ENCODE measurements at places on chromosomes 6 and 20.

DNA sequence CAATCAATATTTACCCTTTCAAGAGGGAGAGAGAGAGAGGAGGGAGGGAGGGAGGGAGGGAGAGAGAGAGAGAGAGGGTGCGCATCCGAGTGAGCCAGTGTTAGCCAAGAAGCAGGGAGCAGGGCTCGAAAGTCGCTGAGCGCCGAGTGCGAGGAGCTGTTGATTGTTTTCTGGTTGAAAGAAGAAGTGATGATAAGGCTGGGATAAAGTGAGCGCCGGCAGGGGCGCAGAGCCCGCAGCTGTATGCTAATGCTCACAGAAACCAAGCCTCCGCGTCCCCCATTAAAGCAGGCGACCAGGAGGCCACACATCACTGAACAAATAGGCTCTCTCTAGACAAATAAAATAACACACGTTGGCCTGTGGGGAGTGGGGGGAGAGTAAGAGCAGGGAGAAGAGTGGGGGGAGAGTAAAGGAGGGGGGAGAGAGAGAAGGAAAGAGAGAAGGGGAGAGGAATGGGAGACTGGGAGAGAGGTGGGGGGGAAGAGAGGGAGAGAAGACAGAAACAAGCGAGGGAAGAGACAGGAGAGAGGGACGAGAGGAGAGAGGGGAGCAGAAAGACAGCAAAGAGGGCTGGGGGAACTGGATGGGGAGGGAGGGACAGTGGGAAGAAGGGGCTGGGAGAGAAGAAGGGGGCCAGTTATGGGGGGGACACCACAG, 5.0 kb upstream of the INSM1 start:
- no peak for DNase-seq

- DNase-seq = no peak
Measured at GRCh38 chr6:31466466-31466865, 31.5 kb upstream of the MICB start.

DNA sequence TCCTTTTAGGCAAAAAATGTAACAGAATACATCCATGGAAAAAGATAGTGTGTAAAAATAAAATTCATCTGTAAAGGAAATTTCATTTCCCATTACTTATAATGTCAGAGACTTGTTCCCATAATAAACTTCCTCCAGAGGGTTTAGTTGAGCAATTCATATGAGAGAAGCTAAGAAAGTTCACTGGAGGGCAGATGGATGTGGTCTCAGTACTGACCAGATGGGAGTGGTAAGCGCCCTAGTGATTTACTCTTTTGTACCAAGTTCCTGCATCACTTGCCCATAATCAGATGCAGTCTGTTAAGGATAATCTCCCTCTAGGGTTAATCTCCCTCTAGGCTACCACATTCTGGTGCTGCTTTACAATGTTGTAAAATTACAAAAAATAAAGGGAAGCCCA, 61.7 kb downstream of the ESF1 start:
- DNase-seq = no peak

- DNase-seq = no peak
Measured at GRCh38 chr6:111154981-111155380, 67.7 kb downstream of the SLC16A10 start.

DNA sequence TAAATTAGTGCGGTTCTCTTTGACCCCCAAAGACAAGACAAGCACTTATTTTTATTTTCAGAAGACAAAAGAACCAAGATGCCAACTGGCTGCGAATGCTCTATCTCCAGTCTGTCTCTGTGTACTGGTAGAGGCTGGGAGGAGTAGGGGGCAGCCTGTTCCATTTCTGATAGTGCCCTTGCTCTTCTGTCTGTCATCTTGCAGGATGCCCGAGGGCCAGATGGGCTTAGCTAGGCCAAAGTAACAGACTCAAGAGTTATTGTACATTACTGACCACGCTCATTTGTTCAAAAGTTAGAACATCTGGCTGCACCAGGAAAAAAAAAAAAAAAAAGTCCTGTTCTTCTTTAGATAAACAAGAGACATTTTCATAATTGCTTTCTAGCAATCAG, 198.1 kb upstream of the UST start:
- DNase-seq = no peak

GRCh38 chr6:40022867-40023266, 88.6 kb upstream of the MOCS1 start:
- DNase-seq = no peak

- DNase-seq = no peak
Measured at GRCh38 chr6:71138376-71138775, 150.2 kb upstream of the OGFRL1 start.

- DNase-seq = no peak
Measured at GRCh38 chr6:150453357-150453756, 84.5 kb downstream of the IYD start.

GRCh38 chr20:9051508-9051907, 17.4 kb upstream of the PLCB4 start:
- DNase-seq = peak; percentile 96

DNA sequence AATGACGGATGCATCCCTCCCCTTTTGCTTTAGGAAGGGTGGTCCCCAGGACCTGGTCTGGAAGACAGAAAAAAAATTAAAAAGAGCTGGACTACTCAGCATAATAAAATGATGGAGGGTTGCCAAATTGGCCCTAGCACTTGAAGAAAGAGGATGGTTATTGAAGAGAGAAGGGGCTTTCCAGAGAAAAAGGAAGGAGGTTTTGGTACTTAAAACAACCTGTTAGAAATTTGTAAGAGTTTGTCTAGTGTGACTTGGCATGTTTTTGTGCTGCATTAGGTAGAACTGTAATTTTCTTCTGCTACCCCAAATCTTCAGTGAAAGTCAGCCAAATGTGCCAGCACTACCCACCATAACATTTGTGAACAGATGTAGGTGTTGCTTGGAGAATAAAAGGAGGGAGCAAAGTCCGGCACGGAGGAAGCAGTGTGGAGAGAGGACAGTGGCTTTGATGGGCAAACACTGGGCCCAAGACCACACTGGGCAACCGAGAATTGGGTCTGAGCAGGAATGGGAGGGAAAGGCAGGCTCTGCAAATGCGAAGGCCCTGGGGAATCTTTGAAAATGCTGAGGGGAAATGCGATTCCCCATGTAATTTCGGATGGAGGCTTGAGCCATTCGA, 160.9 kb downstream of the QRSL1 start:
- DNase-seq = no peak

- DNase-seq = no peak
Measured at GRCh38 chr20:46963758-46964617, 69.3 kb downstream of the EYA2 start.

GRCh38 chr6:72421387-72421786, 200.5 kb upstream of the KCNQ5 start:
- no peak for DNase-seq

GRCh38 chr6:135465307-135465706, 32.2 kb downstream of the AHI1 start:
- no peak for DNase-seq

DNA sequence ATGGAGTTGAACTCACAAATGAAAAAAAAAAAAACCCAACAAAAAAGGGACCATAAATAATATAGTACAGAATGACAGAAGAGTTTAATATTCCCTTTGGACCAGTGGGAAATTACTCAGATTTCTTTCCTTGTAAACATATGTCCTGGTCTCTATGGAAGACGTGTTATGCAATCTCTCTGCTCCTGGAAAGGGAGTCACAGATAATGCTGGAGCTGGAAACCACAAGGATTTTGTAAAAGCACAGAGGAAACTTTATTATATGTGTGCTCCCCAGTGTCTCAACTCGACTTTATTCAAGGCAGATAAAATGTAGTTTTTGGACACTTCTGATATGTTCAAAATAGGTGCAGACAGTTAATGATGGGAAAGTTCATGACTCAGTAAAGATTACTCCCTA, 88.1 kb upstream of the ZFP64 start:
- peak; percentile 79 for DNase-seq

- no peak for DNase-seq
Measured at GRCh38 chr6:140636271-140636907, 1261.9 kb upstream of the CITED2 start.

DNA sequence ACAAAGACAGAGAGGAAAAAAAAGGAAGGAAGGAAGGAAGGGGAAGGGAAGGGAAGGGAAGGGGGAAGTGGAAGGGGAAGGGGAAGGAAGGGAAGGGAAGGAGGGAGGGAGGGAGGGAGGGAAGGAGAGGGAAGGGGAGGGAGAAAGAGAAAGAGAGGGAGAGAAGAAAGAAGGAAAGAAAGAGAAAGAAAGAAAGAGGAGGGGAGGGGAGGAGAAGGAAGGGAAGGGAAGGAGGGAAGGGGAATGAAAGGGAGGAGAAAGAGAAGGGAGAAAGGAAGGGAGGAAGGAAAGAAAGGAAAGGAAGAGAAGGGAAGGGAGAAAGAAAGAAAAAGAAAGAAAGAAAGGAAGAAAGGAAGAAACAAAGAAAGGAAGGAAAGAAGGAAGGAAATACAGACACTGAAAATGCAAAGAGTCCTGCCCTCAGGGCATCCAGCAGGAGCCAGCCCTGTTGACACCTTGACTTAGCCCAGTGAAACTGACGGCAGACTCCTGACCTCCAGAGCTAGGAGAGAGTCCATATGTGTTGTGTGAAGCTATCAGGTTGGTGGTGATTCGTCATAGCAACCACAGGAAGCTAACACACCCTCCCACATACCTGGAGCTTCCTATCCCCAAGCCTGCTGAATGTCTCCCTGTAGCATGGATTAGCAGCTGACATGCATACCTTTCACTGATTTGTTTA, 58.7 kb upstream of the SULF2 start:
- no peak for DNase-seq

- DNase-seq = no peak
Measured at GRCh38 chr6:29502597-29502996, 14.8 kb upstream of the MAS1L start.

GRCh38 chr6:22444330-22444729, 125.0 kb upstream of the HDGFL1 start:
- DNase-seq = no peak

DNA sequence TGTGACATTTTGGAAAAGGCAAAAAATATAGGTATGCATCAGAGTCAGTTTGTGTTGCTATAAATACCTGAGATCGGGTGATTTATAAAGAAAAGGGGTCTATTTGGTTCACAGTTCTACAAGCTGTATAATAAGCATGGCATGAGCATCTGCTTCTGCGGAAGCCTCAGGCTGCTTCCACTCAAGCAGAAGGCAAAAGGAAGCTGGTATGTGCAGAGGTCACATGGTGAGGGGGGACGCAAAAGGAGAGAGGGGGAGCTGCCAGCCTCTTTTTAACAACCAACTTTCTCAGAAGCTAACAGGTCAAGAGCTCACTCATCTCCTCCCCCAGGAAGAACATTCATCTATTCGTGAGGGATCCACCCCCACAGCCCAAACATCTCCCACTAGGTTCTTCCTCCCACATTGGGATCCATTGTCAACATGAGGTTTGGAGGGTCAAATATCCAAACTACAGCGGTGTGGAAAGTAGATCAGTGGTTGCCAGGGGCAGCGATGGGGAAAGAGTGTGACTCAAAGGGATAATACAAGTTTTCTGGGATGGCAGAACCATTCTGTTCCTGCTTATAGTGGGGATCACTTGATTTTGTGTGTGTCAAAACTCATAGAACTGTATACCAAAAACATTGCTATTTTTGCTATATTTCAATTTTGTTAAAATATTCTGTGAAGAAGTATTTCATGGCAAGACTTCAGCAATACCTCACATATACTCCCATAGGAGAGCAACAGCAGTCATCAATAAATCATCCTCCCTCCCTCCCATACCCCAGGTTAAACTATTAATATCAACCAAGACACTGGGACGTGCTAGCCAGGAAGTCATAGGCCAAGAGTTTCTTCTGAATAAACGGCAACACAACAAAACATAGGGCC, 9.9 kb upstream of the FAM50B start:
- DNase-seq = no peak

DNA sequence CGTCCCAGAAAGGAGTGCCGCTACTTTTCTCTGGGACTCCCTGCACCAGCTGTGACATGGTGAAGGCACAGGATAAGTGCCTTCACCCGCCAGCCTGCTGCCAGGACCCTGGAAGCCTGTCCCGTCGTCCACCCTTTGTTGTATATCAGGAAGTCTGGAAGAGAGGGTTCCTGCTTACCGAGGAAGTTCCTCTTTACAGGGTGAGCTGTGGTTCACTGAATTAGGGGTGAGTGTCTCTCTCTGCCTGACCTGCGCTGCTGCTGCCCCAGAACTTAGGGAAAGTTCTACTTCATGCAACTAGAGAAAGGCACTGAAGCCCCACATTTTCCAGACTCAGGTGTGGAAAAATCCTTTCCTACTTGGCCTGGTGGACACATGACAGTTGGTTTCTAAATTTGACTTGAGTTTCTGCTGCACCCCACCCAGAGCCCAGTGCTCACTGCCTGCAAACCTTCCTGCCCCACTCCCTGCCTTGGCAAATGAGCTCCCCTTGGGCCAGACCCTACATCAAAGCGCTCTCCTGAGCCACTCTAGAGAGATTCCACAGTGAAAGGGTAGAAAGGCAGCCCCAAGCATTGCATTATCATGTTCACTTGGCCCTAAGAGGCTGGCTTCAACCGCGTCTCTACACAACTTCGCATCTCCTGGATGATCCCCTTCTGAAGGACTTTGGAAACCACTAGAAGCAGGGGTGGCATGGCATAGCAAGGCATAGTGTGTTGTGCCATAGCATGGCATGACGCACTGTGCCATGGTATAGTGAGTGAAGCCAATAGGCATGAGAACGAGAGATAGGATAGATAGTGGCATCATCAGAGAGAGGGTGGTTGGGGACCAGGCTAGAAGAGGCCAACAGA, 215.8 kb upstream of the CDYL start:
- DNase-seq = no peak

DNA sequence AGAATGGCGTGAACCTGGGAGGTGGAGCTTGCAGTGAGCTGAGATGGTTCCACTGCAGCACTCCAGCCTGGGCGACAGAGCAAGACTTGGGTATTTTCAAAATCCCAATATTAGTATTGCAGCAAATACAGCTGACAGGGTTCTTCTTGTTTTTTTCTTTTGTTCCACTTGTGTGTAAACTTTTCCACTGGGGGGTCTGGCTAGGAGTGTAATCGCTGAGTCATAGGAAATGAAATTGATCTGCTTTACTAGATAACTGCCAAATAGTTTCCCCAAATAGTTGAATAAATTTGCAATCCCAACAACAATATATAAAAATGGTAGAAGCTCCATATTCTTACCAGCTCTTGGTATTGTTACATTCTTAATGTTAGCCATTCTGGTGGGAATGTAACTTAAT, 526.0 kb upstream of the SOX4 start:
- no peak for DNase-seq

GRCh38 chr20:48215536-48215935, 430.3 kb upstream of the SULF2 start:
- DNase-seq = no peak

Measured in fibroblast of skin of left quadriceps (primary cell).